Frontal cortex (tissue), 4 donors: ENCODE measurements at places on chromosomes 7 and 10. TPM values are rescaled to one million over a fixed set of nuclear protein-coding genes. Genes with fewer than 3 reads are reported as not detected.

PHKG1 gene
- 3.7 TPM for total RNA-seq

NOS3 gene
- 0.82 TPM for total RNA-seq

ZNF117 gene
- 45.7 TPM for total RNA-seq

OR13A1 gene
- total RNA-seq, result under 0.01 TPM

CDNF gene
- 0.82 TPM for total RNA-seq

COL13A1 gene
- total RNA-seq, result 2.0 TPM

SLC16A9 gene
- 8.2 TPM for total RNA-seq

C10orf90 gene
- 0.41 TPM for total RNA-seq

NXPH1 gene
- 41.6 TPM for total RNA-seq

CPN1 gene
- total RNA-seq, result not detected

DYNC1I1 gene
- 157 TPM for total RNA-seq

WASL gene
- total RNA-seq, result 19.2 TPM

FEZF1 gene
- not detected for total RNA-seq

CCDC3 gene
- 18.8 TPM for total RNA-seq

CALHM2 gene
- 1.6 TPM for total RNA-seq

LRMDA gene
- 4.5 TPM for total RNA-seq

ARID5B gene
- 19.6 TPM for total RNA-seq

PAPSS2 gene
- 2.0 TPM for total RNA-seq

OR6V1 gene
- total RNA-seq, result not detected

GDF2 gene
- total RNA-seq, result not detected

FAM204A gene
- 59.5 TPM for total RNA-seq

ZNF727 gene
- total RNA-seq, result 2.4 TPM

PILRA gene
- total RNA-seq, result 0.82 TPM

CYP2E1 gene
- total RNA-seq, result 14.7 TPM

MMD2 gene
- total RNA-seq, result 2.4 TPM

TMEM236 gene
- total RNA-seq, result under 0.01 TPM

TRRAP gene
- total RNA-seq, result 21.2 TPM

STEAP4 gene
- total RNA-seq, result 0.41 TPM

HACD1 gene
- total RNA-seq, result 18.3 TPM

COL1A2 gene
- total RNA-seq, result 84.4 TPM

CTTNBP2 gene
- 34.2 TPM for total RNA-seq

CYP26C1 gene
- under 0.01 TPM for total RNA-seq
